Daoy (cell line): ENCODE measurements at places on chromosomes 6 and 20. TPM values are rescaled to one million over a fixed set of nuclear protein-coding genes. Genes with fewer than 3 reads are reported as not detected.

SGK2 gene
- 0.06 TPM in 1 of 2 replicates, not detected in the other for total RNA-seq

OXT gene
- not detected in 2 replicates for total RNA-seq

ARHGAP18 gene
- 28.7 and 38.9 TPM in 2 replicates for total RNA-seq

PTCRA gene
- total RNA-seq: not detected in 2 replicates

RGS17 gene
- 8.3 and 8.7 TPM in 2 replicates for total RNA-seq

PRSS16 gene
- 4.3 and 8.2 TPM in 2 replicates for total RNA-seq

MCCD1 gene
- total RNA-seq: not detected in 2 replicates

PRPH2 gene
- not detected in 2 replicates for total RNA-seq

SLC52A3 gene
- 3.0 and 3.6 TPM in 2 replicates for total RNA-seq

CLVS2 gene
- under 0.01 TPM in 1 of 2 replicates, not detected in the other for total RNA-seq

ACSS2 gene
- 11.7 and 17.3 TPM in 2 replicates for total RNA-seq

E2F1 gene
- total RNA-seq: 20.7 and 23.9 TPM in 2 replicates

GNAS-AS1 gene
- 1.3 and 3.1 TPM in 2 replicates for total RNA-seq

ACTL10 gene
- 0.06 and 0.18 TPM in 2 replicates for total RNA-seq

ZC2HC1B gene
- not detected in 2 replicates for total RNA-seq

MUC21 gene
- total RNA-seq: not detected in 2 replicates

PRR18 gene
- 3.2 TPM in 1 of 2 replicates, not detected in the other for total RNA-seq

TRIM15 gene
- total RNA-seq: 0.86 TPM in 1 of 2 replicates, not detected in the other

OLIG3 gene
- not detected in 2 replicates for total RNA-seq

OR2J3 gene
- not detected in 2 replicates for total RNA-seq

GLP1R gene
- total RNA-seq: not detected in 2 replicates

PACSIN1 gene
- not detected in 2 replicates for total RNA-seq

TMEM14A gene
- total RNA-seq: 62.4 and 66.7 TPM in 2 replicates

RIPK1 gene
- total RNA-seq: 14.7 and 16.3 TPM in 2 replicates

NOX3 gene
- total RNA-seq: not detected in 2 replicates

PPIL6 gene
- total RNA-seq: 3.8 and 4.5 TPM in 2 replicates

ATP6V1G2 gene
- 1.5 TPM in 1 of 2 replicates, not detected in the other for total RNA-seq

BPIFA1 gene
- total RNA-seq: not detected in 2 replicates

SLC26A8 gene
- total RNA-seq: not detected in 2 replicates

IL17F gene
- not detected in 2 replicates for total RNA-seq

ADTRP gene
- 2.5 and 2.8 TPM in 2 replicates for total RNA-seq

CENPW gene
- total RNA-seq: 76.2 and 80.8 TPM in 2 replicates

ANKRD66 gene
- total RNA-seq: not detected in 2 replicates

RNF39 gene
- 0.57 TPM in 1 of 2 replicates, not detected in the other for total RNA-seq

CYP21A2 gene
- not detected in 2 replicates for total RNA-seq

WFDC12 gene
- not detected in 2 replicates for total RNA-seq

PPP1R16B gene
- total RNA-seq: under 0.01 TPM in 1 of 2 replicates, not detected in the other

OR12D3 gene
- total RNA-seq: not detected in 2 replicates

SAMD3 gene
- not detected in 2 replicates for total RNA-seq
